Fibroblast of villous mesenchyme (primary cell): ENCODE measurements at places on chromosomes 3 and 15. TPM values are rescaled to one million over a fixed set of nuclear protein-coding genes. Genes with fewer than 3 reads are reported as not detected.
A peak's percentile ranks its signal among the peaks of the same experiment; 100 is the strongest.

DNA sequence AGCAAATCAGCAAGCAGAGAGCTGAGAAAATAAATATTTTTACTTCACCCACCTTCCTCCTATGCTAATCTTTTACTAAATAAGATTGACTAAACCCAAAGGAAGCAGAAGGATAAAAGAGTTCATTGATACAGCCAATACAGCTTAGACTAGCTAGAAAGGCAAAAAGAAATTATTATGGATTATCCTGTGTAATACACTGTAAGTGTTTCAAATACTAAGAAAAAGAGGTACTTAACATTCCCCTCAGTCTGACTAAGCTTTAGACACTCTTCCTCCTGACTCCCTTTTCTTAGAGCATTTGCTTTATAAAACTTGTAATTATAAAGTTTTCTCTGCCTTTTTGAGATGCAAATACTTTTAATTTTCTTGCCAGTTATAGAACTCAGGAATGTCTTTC is 848.9 kb upstream of the CADM2 start:
- DNase-seq = no peak

DNA sequence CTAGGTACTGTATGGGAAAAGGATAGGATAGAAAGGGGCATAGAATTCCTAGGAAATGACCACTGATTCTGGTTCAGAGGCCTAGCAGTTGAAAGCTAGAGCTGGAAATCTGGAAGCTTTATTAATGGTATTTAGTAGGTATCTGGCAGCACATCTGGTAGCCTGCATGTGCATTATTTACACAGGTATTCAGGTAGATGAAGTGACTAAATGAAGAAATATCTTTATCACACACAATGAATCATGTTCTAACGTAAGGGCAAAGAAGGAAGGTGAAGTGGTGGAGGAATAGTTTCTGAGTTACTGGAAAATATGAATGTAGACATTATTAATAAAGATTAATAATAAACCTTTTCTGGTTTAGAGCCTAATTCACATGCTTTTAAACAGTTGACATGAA is 119.9 kb downstream of the MBNL1 start:
- no peak for DNase-seq

- no peak for DNase-seq
These were observed 47.1 kb upstream of the TSEN2 start for GRCh38 chr3:12437221-12437605.

GRCh38 chr3:117853923-117854668 is 1144.5 kb downstream of the TUSC7 start:
- DNase-seq = peak; percentile 53

The EBLN2 gene
- 4.8 and 8.6 TPM in 2 replicates for total RNA-seq

DNA sequence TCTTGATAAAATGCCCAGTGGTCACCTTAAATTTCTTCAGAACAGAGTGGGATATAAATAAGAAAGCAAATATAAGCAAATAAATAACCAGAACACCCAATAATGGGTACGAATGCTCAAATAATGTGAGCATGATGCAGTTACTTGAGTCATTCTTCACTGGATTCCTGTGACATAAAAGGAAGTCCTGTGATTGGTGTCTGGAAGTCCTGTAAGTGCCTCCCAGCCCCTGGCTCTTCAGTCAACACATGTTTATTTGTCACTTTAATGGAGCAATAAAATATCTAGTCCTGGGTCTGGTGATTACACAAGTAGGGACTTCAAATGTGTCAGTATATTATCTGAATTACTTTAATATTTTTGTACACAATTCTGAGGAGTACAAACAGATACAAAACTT is 30.4 kb downstream of the TMEM212 start:
- peak; percentile 92 for DNase-seq

The MFGE8 gene
- 158 and 168 TPM in 2 replicates for total RNA-seq

The KCNMB3 gene
- total RNA-seq = 1.3 and 2.2 TPM in 2 replicates

GRCh38 chr15:90035095-90035839 is 34.1 kb downstream of the ZNF710 start:
- DNase-seq = peak; percentile 69

- DNase-seq = no peak
These were observed 25.0 kb upstream of the BCL6 start for GRCh38 chr3:187770224-187770623.

DNA sequence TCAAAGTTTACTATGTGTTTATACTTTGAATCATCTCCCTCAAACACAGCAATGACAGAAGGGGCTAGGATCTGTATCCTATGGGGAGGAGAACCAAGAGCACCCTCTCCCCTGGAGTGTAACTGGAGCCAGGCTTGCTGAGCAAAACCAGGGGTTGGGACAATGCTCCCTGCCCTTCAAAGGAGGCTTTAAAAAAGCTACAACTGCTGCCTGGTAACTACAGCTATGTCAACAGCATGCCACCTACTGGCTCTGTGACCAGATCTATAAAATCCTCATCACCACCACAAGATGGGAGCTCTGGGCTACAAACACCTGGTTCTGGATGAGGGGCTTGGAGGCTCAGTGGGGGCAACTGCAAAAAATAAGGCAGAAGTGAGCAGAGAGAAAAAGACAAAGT is 61.9 kb downstream of the ANO10 start:
- DNase-seq = no peak

DNA sequence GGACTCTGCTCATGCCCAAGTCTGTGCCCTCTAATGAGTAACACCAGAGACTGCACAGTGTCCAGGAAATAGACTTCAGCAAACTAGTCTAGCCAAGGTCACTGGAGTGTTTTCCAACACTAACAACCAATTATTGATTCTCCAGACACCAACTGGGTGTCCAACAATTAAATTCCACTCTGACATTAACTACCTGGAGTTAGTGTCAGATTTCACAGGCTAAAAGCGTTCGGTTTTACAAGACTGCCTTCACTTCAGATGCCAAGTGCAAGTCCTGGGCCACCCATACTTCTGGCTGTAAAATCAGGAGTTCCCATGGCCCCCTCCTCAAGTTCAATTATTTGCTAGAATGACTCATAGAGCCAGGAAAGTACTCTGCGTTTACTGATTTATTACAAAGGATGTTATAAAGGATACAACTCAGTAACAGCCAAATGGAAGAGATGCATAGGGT is 20.8 kb upstream of the CFAP161 start:
- no peak for DNase-seq

The BLM gene
- total RNA-seq = 4.8 and 6.0 TPM in 2 replicates

DNA sequence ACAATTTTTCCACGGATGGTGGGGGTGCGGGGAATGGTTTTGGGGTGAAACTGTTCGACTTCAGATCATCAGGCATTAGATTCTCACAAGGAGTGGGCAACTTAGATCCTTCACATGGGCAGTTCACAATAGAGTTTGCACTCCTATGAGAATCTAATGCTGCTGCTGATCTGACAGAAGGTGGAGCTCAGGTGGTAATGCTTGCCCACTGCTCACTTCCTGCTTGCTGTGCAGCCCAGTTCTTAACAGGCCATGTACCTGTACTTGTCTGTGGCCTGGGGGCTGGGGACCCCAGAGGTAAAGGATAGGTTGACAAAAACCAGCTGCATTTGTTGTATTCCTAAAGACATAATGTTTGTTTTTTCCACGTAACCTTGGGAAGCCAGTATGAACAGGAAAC is 16.0 kb downstream of the DZIP3 start:
- no peak for DNase-seq

DNA sequence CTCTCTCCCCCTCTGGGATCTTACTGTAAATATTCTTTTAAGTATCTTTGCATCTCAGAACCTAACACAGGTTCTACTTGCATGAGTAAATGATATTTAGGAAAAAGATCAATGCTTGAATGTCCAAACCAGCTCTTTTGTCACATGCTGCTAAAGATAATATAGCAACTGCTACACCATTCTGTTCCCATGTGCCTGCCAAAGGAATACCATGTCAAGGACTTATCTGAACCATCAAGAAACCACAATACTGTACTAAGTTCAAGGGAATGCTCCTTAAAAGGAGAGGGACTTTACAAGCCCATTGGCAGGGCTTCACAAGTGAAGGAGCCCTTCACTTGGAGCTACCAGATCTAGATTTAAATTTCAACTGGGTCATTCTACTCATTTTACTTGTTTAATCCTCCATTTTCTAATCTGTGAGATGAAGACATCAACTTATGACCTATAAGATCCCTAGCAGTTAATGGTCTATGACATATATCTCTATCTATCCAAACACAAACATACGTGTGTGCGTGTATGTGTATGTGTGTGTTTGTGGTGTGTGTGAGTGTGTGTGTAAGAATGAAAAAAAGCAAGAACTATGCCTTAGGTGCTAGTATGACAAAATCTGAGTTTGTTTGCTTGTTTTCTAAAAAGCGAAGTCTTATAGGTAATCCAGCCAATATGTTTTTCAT is 13.0 kb upstream of the SEC62 start:
- DNase-seq = no peak

The CD200R1 gene
- total RNA-seq = under 0.01 TPM in 2 replicates

- no peak for DNase-seq
These were observed 293.3 kb downstream of the MEX3B start for GRCh38 chr15:81752546-81752942.

DNA sequence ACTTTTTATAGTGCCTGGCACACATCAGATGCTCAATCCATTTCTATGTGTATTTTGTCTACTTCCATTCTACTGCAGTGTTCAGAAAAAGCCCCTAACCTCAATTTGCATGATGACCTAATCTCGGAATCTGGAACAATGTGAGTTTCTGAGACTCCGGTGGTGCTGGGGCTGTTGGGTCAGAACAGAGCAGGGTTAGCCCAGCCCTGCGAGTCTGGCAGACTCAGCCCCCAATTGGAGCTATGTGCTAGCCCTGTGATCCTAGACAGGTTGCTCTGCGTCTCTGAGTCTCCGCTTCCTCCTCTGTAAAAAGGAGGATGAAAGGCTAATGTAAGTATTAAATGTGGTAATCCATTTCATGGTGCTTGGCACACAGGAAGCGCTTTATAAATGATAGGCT is 95.0 kb upstream of the ICE2 start:
- no peak for DNase-seq

DNA sequence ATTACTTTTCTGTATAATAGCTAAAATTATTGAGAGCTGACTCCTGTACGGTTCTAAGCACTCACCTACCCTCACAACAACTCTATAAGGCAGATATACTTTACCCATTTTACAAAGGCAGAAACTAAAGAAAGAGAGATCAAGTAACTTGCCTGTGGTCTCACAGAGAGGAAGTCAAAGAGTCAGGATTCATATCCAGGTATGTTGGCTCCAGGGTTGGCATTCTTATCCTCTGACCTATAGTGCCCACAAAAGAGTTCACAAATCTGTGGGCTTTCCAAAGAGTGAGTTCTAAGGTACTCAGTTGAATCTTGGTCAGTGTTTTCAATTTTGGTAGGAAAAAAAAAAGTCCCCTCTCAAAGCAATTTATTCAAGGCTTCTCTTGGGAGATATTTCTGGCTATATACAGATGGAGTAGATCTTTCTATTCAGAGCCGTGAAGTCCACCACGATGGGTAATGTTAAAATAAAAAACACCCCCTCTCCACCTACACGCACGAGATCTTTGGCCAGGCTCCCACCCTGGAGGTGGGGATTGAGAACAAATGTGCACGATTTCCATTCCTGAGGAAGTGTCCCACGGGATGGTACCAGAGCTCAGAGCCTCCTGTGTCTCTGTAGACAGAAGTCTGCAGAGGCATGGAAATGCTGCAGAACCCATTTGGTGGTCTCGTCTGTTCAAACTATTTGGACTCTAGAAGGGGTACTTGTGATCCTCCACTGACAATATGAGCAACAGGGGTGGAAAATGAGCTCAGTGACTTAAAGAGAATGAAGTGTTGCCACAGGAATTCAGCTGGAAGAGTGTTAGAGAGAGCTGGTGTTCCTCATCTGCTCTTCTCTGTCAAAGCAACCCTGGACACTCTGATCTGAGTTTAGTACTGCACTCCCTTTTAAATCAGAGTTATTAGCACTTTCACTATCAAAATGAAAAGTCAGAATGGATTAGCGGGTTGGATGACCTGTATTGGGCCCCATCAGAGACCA is 212.1 kb upstream of the EIF1B start:
- DNase-seq = no peak

The FANCD2OS gene
- total RNA-seq = not detected in 2 replicates

DNA sequence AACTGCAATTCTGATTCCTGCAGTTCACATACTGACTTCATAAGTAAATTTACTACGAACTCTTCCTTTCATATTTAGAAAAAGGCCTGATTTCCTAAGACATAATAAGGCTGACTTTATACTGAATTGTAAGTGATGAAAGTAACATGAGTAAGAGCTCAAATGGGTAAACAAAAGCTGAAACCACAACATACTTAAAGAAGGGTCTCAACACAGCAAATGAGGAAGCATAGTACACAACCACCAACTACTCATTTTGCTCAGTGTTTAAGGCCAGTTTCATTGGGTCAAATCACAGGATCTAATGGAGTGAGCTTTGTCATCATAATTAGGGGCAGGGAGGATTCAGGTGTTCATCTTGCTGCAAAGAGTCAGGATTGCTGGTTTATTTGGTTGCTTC is 81.4 kb downstream of the SETD2 start:
- peak; percentile 78 for DNase-seq

The LRRN1 gene
- under 0.01 TPM in 2 replicates for total RNA-seq

The GRK7 gene
- under 0.01 TPM in 1 of 2 replicates, not detected in the other for total RNA-seq

GRCh38 chr15:35151782-35152181 is 66.7 kb upstream of the NANOGP8 start:
- no peak for DNase-seq

The GOLGA8Q gene
- 0.43 and 0.97 TPM in 2 replicates for total RNA-seq

- DNase-seq = no peak
These were observed 8.6 kb downstream of the TIMP4 start for GRCh38 chr3:12150112-12150511.

The SCN5A gene
- total RNA-seq = 0.43 and 0.97 TPM in 2 replicates

GRCh38 chr3:102141928-102142239 is 292.6 kb downstream of the NFKBIZ start:
- DNase-seq = no peak

DNA sequence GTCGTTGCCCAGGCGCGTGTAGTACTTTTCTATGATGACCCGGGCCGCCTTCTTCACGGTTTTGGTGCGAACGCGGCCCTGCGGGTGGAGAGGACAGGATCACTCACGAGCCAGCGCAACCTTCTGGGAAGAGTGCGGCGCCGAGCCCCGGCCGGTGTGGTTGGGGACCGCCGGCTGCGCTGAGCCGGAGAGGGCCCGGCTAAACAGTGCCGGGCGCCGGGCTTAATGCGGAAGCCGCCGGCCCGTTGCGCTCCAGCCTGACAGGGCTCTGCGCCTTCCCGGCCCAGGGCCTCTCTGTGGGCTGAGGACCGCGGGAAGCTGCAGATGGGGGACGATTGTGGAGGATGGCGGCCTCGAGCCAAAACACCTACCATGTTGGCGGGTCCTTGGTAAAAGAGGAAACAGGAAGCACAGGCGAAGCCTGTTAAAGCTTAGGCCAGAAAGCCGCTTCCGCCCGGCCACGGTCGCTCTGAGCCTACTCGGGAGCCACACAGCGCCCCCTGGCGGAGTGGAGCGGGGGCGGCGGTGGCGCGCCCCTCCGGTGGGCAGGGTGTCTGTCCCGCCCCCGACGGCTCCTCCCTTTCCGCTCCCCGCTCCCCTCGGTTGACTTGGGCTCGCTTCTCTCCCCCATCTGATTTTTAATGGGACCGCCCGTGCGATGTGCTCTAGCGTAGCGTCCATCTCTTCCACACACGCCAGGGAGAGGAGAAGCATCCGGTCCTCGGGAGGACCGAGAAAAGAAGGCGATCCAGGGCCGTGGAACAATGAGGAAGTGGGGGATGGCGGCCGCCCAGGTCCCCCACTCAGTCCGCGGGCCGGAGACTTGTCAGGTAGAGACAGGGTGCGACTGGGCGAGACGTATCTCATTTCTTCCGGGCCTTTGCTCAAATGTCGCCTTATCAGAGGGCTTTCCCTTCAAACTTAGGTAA is at the start of gene RPS17:
TSS of gene RPS17 (minus strand) at position 403 of the 929 bp plus-strand sequence. CDS start at position 374, 29 bp downstream.
- peak; percentile 96 for DNase-seq
